ENCODE measurements at places on chromosomes 6 and 20. TPM values are rescaled to one million over a fixed set of nuclear protein-coding genes. Genes with fewer than 3 reads are reported as not detected.
A peak's percentile ranks its signal among the peaks of the same experiment; 100 is the strongest.

GRCh38 chr20:57703013-57703412, 6.8 kb downstream of the PMEPA1 start:
- H3K36me3 ChIP-seq: no peaks in the 10 kb centered on the region
- H3K27me3 ChIP-seq: no peaks in the 10 kb centered on the region
- H3K4me1 ChIP-seq: peaks cover 4% of the 10 kb centered on the region
- no peak overlapping the region for H3K4me3 ChIP-seq

- no peak for DNase-seq
- H3K27me3 ChIP-seq: no peaks in the 10 kb centered on the region
- no peak overlapping the region for H3K4me3 ChIP-seq
- H3K4me1 ChIP-seq: no peaks in the 10 kb centered on the region
- H3K36me3 ChIP-seq: no peaks in the 10 kb centered on the region
These were observed 127.5 kb upstream of the COL21A1 start for GRCh38 chr6:56374841-56375369.

Gene NUS1
- total RNA-seq: 16.6 TPM

GRCh38 chr20:43440531-43440930, 17.2 kb upstream of the SRSF6 start:
- H3K4me3 ChIP-seq: no peak overlapping the region
- H3K27me3 ChIP-seq: no peaks in the 10 kb centered on the region
- no peak overlapping the region for H3K27ac ChIP-seq
- peaks cover 7% of the 10 kb centered on the region for H3K4me1 ChIP-seq
- no peak for DNase-seq
- H3K36me3 ChIP-seq: no peaks in the 10 kb centered on the region

DNA sequence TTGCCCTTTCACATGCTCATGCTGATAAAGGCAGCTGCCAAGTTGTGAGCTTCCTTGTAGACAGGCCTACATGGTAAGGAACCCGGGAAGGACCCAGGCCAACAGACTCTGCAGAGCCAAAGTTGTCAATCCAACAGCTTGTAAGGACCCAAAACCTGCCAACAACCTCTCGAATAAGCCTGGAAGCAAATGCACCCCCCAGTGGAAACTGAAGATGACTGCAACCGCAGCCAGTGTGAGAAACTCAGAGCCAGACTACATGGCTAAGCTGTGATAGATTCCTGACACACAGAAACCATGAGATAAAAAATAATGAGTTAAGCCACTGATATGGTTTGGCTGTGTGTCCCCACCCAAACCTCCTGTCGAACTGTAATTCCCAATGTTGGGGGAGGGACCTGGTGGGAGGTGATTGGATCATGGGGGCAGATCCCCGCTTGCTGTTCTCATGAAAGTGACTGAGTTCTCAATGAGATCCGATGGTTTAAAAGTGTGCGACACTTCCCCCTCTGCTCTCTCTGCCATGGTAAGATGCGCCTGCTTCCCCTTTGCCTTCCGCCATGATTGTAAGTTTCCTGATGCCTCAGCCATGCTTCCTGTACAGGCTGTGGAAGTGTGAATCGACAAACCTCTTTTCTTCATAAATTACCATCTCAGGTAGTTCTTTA, 18.8 kb upstream of the CLPSL2 start:
- H3K4me3 ChIP-seq: no peak overlapping the region
- H3K4me1 ChIP-seq: peaks cover 3% of the 10 kb centered on the region
- H3K27ac ChIP-seq: no peak overlapping the region
- no peaks in the 10 kb centered on the region for H3K36me3 ChIP-seq

DNA sequence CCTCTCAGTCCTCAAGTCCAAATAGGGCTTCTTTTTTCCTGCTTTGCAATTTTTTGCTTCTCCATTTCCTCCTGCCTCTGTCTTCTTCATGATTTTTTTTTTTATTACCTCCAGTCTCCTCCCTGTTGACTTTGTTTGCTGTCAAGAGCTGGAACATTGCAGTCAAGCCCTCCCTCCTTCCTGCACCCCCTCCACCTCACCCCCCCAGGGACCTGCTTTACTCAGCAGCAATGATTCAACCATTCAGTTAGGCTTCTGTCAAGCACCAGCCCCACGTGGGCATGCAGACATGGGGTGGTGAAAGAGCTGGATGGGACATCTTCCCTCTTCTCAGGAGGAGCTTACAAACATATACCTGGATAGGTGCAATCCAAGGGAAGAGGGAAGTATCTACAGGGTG, 142.4 kb downstream of the LRFN2 start:
- DNase-seq: no peak
- peaks cover 2% of the 10 kb centered on the region for H3K4me1 ChIP-seq
- no peak overlapping the region for H3K27ac ChIP-seq

DNA sequence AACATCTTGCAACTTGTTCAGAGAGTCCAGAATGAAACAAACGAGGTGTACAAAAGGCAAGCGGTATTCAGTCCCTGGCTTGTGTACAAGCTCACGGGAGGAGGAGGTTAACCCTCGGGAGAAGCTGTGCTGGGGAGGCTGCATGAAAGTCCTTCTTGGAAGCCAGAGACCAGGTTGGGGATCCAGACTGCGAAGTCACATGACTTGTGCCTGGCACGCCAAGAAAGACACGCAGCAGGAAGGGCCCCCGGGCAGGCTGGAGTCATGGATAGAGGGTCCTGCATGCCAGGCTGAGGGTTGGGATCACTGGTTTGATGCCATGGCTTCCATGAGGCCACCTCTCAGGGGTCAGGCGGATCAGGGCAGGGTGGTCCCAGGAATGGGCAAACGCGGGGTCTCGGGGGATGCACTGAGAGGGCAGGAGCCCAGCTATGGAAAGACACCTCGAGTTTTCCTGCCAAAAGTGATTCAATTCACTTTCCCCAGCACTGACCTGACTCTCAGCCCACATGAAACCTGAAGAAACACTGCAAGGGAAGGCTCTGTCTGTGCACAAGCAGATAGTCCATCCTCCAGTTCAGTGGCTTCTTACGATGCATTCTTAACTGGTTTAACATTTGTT, 79.4 kb downstream of the DLL1 start:
- no peaks in the 10 kb centered on the region for H3K36me3 ChIP-seq
- H3K4me3 ChIP-seq: no peak overlapping the region
- H3K27ac ChIP-seq: no peak overlapping the region
- H3K4me1 ChIP-seq: no peaks in the 10 kb centered on the region
- H3K27me3 ChIP-seq: no peaks in the 10 kb centered on the region
- DNase-seq: peak; percentile 31

Gene RNF182
- total RNA-seq: 0.11 TPM

Gene ARFGEF3
- total RNA-seq: not detected

GRCh38 chr6:4677011-4677750, 99.0 kb upstream of the CDYL start:
- no peak overlapping the region for H3K27ac ChIP-seq
- DNase-seq: no peak
- no peaks in the 10 kb centered on the region for H3K4me1 ChIP-seq

Gene LRP11
- total RNA-seq: 0.99 TPM

DNA sequence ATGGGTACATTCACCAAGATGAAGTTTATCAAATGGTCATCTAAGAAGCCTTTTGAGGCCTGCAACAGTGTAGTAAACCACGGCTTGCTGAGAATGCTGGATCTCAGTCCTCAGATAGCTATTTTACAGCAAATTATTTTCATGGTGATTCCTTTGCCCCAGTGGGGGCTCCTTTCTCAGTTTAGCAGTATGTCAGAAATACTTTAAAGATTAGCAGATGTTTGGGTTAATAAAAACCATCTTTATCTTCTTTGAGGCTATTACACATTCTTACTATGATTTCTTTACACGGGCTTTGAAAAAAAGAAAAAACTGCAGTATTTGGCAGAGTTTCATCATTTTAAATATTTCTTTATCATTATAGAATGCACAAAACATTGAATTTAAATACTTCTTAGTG, 10.7 kb downstream of the MYLIP start:
- no peak overlapping the region for H3K4me3 ChIP-seq
- no peak overlapping the region for H3K27ac ChIP-seq
- no peaks in the 10 kb centered on the region for H3K27me3 ChIP-seq
- no peak for DNase-seq
- H3K36me3 ChIP-seq: peaks cover 59% of the 10 kb centered on the region

DNA sequence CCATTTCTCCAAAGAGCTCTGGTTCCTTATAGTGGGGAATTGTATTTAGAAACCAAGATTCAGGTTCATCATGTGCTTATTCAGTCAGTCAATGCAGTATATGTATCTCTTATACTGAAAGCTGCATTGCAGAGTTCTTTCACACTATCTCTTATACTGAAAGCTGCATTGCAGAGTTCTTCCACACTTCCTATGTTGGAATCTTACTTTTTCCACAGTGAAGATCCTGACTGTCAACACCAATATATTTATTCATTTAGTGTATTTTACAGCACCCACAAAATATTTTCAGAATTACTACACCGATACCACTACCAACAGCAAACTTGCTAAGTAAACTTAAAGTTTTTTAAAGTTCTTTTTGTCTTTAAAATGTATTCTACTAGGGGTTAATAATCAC, 349.3 kb upstream of the MMS22L start:
- no peaks in the 10 kb centered on the region for H3K27me3 ChIP-seq
- H3K27ac ChIP-seq: no peak overlapping the region
- no peak overlapping the region for H3K4me3 ChIP-seq
- no peak for DNase-seq
- no peaks in the 10 kb centered on the region for H3K4me1 ChIP-seq
- no peaks in the 10 kb centered on the region for H3K36me3 ChIP-seq

- H3K27me3 ChIP-seq: peaks cover 54% of the 10 kb centered on the region
- no peak overlapping the region for H3K27ac ChIP-seq
- no peak overlapping the region for H3K4me3 ChIP-seq
- H3K4me1 ChIP-seq: no peaks in the 10 kb centered on the region
- DNase-seq: no peak
These were observed 6.5 kb downstream of the SLPI start for GRCh38 chr20:45247865-45248264.

Gene SAMD5
- not detected for total RNA-seq

DNA sequence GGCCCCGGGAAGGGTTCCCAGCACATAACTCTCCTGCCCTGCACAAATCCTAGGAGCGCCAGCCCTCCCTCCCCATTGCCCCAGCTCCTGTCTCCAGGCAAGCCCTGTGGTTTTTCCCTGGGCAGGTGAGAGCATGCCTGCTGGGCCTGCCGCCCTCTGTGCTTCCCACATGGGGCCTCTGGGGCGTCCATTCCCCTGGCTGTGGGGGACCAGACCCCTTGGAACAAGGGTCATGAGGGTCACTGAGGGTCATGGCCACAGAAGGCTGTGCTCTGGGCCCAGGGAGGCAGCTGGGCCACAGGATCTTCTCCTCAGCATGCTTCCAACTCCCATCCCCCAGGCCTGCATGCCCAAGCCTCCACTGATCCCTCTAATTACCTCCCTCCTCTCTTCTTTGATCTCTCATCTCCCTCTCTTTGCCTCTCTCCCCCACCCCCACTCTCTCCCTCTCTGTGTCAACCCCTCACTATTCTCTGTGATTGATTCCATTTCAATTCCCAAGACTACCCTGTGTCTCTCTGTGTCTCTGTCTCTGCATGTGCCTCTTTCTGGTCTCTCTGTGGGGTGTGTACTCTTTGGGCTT, 6.1 kb downstream of the MDFI start:
- H3K4me3 ChIP-seq: no peak overlapping the region
- no peak for DNase-seq
- H3K4me1 ChIP-seq: no peaks in the 10 kb centered on the region
- no peaks in the 10 kb centered on the region for H3K36me3 ChIP-seq
- H3K27ac ChIP-seq: no peak overlapping the region

Gene DEFB126
- not detected for total RNA-seq

DNA sequence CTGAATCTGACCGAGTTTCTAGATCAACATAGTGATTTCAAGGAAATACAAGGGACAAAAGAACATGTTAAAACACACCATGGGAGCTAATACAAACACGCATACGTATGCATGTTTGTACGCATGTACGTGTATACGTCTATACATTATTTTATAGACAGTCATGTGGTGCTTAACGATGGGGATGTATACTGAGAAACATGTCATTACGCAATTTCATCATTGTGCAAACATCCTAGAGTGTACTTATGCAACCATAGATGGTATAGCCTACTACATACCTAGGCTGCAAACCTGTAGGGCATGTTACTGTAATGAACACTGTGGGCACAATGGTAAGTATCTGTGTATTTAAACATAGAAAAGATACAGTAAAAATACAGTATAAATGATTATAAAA, 25.0 kb upstream of the NELFCD start:
- no peak for DNase-seq
- no peaks in the 10 kb centered on the region for H3K27me3 ChIP-seq
- H3K4me3 ChIP-seq: no peak overlapping the region
- no peaks in the 10 kb centered on the region for H3K4me1 ChIP-seq
- H3K36me3 ChIP-seq: no peaks in the 10 kb centered on the region

Gene HNF4A
- total RNA-seq: not detected

- H3K27ac ChIP-seq: no peak overlapping the region
- H3K36me3 ChIP-seq: no peaks in the 10 kb centered on the region
- H3K27me3 ChIP-seq: peaks cover 6% of the 10 kb centered on the region
- no peak overlapping the region for H3K4me3 ChIP-seq
- H3K4me1 ChIP-seq: no peaks in the 10 kb centered on the region
These were observed 94.9 kb downstream of the KCNB1 start for GRCh38 chr20:49387581-49387939.

GRCh38 chr20:709423-709822, 33.8 kb upstream of the SCRT2 start:
- H3K4me3 ChIP-seq: no peak overlapping the region
- no peak overlapping the region for H3K27ac ChIP-seq
- DNase-seq: no peak
- peaks cover 21% of the 10 kb centered on the region for H3K27me3 ChIP-seq

DNA sequence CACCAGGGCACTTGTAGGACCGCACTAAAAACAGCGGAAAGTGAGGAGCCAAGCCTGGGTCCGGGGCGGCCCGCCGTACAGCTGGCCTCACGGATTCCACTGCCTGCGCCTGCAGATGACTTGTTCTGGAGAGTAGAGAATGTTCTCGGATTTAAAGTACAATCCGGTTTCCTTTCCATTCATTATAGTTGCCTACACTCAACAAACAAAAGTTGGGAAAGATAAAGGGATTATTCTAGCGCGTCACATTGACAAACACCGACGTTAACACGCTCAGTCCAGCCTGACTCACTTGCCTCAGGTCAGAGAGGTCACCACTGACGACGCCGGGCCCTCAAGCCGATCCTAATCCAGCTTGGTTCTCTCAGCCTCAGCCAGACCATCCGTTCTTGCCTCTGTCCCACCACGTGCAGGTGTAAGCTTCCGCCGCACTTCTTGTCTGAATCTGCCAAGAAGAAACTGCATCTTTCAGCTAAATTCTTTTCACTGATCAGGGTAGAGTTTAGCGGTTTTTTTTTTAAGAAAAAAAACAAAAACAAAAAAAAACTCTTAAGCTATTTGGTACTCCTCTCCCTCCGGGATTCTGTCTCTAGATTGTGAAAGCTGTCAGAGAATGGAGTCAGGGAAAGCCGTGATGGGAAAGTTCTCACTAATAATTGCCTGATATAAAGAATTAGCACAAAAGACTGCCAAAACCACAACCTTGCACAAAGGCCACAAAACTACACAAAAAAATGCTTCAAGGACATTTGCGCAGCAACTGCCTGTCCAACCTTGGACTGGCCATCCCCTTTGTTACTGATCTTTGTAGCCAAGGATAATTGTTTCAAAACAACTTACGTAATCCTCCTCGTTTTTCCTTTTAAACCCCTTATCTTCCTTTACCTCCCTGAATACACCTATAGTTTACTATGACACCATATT, 1.1 kb upstream of the PHF10 start:
- H3K27me3 ChIP-seq: no peaks in the 10 kb centered on the region
- peaks cover 15% of the 10 kb centered on the region for H3K4me1 ChIP-seq
- peak; percentile 2 for DNase-seq

GRCh38 chr20:62914970-62915457, 11.3 kb downstream of the DIDO1 start:
- no peak for DNase-seq
- H3K27ac ChIP-seq: no peak overlapping the region
- no peak overlapping the region for H3K4me3 ChIP-seq
- peaks cover 39% of the 10 kb centered on the region for H3K36me3 ChIP-seq
- H3K27me3 ChIP-seq: no peaks in the 10 kb centered on the region

GRCh38 chr6:146997062-146997461, 207.2 kb upstream of the STXBP5 start:
- no peaks in the 10 kb centered on the region for H3K27me3 ChIP-seq
- no peak overlapping the region for H3K27ac ChIP-seq
- no peak for DNase-seq
